Stimulated activated CD4-positive, alpha-beta T cell treated with anti-CD3 and anti-CD28 coated beads, Interleukin-1b, Interleukin-23, amount 100 ng/mL, for 4 hours (primary cell): ENCODE measurements at places on chromosomes 2 and 18.

GRCh38 chr18:70333757-70334156, 44.9 kb downstream of the SOCS6 start:
- no peak for DNase-seq

DNA sequence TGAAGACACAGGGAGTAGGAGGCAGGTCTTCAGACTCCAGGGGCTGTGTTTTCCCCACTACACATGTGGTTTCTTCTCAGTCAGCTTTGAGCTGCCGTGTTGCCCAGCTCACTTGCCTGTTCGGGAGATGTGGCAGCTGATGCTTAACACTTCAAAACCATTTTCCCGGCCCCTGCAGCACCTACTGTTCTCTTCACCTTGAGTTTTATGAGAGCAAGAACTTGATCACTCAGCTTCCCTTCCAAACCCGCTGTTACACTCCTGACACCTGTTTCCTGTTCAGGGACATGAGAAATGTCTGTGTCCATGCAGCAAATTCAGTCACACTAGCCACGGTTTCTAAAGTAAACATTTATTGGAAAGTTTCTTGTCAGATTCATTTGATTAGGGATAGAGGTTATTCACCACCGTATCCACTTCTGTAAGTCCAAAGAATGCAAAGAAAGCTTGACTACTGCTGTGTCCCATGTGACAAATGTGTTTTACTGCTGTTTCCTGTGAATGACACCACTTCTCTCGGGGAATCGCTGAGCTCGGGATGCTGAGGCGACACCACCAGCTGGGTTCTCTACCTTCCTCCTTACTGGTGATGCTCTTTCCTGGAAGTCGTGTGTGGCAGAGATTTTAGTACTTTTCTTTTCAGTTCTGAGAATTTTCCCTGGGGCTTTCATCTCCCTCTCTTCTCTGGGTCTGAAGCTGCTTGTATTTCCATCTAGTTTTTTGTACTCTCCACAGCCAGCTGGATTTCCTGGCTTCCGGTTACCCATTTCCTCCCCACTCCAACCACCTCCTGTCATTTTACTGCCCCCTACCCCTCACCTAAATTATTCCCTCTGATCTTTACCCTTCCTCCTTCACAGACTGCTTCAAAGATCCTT, 91.7 kb downstream of the KLF7 start:
- peak; percentile 13 for DNase-seq

DNA sequence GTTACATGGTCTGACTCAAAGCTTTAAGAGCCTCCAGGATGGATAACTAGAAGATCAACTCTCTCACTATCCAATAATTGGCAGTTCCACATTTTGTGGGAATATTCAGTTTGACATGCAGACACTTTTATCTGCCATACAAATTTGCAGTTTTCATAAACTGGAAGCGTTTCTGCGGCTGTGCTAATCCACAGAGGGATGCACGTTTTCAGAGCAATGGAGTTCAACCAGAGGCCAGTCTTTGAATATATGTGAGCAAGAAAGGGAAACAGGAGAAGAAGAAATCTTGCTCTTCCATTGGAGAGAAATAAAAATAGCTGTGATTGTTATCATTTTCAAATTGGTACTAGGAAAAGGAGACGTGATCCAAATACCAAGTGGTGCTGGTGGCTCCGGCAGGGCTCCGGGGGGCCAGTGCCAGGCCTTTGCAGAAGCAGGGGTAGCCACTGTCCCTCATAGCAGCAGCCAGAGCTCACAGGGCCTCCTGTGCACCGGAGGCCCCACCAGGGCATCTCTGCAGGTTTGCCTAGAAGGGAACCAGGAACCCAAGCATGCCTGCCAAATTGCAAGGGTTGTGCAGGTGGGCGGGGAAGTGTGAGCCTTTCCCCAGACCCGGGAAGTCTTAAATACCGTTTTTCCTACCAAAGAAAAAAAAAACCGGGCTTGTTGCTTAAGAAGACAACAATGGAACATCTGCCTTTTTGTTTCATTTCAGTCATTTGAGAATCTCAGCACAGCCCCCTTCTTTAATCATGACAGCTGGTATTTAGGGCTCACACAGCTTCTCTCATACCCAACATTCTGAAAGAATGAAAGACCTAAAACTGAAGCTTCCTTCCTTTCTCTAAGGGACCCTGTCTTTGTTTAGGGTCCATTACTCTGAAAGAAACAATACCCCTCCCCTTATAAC, 791.1 kb upstream of the SOX11 start:
- no peak for DNase-seq

DNA sequence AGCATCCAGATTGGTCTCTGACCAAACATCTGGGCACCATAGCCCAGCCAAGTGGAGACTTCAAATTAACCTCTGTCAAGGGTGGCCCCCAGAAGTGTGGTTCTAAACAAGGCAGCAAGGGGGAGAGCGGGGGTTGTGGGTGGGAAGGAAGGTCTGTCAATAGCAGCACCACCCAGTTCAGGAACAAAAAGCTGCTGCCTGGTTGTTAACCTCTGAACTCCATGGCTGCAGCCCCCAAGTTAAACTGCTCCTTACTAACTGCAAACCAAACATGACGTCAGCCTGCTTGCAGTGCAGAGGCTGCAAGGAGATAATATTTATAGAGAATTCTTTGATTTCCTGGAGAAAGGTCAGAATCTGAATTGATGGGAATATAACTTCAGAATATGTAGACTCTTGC, 76.5 kb downstream of the ARL4C start:
- DNase-seq: no peak

GRCh38 chr2:55999790-56000189, 76.2 kb upstream of the EFEMP1 start:
- DNase-seq: no peak

- no peak for DNase-seq
Observed at GRCh38 chr2:55311444-55311870, 42.4 kb upstream of the MTIF2 start.

DNA sequence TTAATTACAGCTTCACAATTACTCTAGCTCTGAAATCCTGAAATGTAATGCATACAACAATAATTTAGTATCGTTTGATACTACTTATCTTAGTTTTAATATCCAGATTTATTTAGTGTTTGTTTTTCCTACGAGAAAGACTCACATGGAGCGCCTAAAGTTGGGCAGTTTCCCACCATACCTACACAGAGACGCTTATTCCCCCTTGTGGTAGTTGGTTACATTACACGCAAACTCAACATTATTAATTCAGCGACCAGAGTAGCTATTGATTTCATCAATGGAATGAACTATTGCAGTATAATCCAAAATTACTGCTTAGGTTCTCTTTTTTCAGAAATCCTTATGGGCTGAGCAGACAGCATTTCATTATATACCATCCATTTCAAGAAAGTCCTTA, 164.0 kb upstream of the REG3G start:
- no peak for DNase-seq

DNA sequence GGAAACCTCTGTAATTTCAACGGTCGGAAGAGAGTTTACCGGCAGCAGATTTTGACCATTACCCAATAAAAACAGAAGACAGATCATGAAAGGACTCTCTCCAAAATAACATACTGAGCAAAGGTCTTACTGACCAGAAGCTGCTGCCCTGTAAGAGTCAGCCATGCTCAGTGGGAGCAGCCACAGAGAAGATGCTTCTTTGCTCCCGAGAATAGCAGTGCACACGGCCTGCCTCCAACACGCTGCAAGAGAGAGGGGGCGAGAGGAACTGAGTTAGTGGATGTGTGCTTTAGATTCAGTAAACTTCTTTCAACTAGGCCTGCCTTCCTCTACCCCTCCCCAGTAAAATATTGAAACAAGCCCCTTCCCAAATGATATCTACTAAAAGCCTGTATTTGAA, 103.7 kb downstream of the NCK2 start:
- DNase-seq: no peak

DNA sequence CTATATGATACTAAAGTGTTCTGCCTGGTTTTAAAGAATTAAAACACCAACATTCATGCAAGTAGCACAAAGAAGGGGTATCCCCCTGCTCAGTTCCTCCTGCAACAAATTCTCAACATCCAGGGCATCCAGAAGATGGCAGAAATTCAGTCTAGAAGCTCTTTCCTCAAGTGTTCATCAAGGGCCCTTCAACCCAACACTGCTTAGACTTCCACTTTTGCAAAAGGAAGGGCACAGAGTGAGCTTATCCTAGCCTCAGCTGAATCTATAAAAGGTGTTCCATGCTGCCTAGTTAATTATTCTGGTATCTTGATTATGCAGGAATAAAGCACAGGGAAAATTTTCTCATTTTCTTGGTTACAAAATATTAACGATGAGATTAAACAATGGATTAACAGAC, 275.8 kb upstream of the CRIM1 start:
- no peak for DNase-seq

- no peak for DNase-seq
Observed at GRCh38 chr2:208092093-208092832, 32.1 kb downstream of the CRYGD start.
